ENCODE measurements at places on chromosomes 2 and 18. TPM values are rescaled to one million over a fixed set of nuclear protein-coding genes. Genes with fewer than 3 reads are reported as not detected.

DNA sequence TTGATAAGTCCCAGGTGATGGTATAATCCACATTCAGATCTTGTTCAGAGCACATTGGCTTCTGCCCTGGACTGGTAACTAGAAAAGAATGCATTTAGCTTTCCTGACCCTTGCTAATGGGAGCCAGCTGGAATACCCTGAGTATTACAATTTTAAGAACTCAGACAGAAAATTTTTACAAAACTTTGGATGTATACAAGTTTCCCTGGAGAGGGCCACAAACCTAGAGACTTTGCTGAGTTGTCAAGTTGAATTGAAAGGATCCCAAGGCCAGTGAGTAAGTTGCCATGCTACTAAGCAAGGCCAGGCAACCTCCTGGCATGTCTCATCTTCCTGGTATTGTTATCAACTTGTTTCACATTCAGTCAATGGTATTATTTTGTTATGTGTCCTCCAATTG, 20.0 kb upstream of the NABP1 start:
- no peak for DNase-seq

- DNase-seq = no peak
Measured at GRCh38 chr2:128563348-128563687, 244.7 kb upstream of the HS6ST1 start.

DNA sequence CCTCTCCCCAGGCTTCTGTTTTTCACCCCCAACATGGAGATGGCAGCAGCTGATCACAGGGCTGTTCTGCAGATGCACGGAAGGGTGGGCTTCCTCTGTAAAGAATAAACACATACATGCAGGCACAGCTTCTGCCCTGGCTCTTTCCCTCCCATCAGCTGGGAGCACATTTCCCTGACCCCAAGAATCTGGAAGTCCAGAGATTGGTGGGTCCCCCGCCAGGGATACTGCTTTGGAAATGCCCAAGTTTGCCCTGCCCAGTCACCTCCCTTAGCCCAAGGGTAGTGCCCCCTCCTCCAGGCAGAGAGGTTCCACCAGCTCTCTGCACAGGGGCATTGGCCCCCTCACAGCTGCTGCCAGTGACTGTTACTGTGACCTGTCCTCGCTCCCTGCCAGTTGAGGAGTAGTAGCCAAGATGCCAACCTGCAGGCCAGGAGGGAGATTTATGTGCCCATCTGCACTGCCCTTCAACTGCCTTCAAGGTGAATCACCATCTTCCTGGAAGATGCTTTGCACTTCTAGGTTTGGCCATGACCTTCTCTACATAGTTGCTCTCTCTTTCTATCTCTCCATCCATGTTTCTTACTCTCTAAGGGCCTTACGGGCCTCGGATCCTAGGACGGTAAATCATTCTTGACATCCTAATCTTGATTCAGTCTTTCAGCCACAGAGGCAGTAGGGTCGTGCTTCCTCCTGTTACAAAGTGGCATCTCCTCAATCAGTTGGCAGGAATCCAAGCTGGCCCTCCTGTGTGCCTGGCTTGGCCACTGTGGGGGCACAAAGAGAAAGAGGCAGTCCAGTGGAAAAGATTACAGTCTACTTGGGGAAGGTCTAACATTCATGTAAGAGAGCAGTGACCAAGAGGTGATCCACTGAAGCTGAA, 121.8 kb downstream of the CTIF start:
- DNase-seq = no peak

REEP1 gene
- 3.5 TPM for polyA plus RNA-seq

KCNS3 gene
- polyA plus RNA-seq = 9.2 TPM
